HepG2 (cell line): ENCODE measurements at places on chromosomes 3 and 15.

DNA sequence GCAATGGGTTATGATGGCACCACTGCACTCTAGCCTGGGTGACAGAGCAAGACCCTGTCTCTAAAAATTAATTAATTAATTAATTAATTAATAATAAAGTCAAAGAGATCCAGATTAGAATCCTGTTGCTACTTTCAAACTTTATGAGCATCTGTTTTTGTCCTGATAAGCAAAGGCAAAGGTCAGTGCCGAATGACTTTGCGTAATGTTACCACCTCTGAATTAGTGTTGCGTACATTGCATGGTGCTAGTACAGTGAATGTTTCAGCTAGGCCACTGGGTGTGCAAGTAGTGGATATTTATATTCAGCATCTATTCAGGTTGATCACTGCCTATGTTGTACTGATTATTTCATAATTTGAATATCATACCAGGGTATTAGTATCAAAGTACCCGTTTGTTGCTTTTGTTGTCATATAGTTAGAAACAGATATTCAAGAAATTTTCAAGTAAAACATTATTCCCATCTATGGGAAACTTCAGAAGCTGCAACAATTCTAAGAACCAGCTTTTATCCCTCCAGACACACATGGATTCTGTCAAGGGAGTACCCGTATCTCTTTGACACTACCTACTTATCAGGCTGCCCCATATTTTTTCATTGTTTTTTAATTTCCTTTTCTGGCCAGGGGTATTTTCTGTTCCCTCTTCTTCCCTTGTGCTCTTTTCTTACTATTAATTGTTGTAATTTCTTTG, 127.1 kb upstream of the GRM7 start:
- DNase-seq = no peak

DNA sequence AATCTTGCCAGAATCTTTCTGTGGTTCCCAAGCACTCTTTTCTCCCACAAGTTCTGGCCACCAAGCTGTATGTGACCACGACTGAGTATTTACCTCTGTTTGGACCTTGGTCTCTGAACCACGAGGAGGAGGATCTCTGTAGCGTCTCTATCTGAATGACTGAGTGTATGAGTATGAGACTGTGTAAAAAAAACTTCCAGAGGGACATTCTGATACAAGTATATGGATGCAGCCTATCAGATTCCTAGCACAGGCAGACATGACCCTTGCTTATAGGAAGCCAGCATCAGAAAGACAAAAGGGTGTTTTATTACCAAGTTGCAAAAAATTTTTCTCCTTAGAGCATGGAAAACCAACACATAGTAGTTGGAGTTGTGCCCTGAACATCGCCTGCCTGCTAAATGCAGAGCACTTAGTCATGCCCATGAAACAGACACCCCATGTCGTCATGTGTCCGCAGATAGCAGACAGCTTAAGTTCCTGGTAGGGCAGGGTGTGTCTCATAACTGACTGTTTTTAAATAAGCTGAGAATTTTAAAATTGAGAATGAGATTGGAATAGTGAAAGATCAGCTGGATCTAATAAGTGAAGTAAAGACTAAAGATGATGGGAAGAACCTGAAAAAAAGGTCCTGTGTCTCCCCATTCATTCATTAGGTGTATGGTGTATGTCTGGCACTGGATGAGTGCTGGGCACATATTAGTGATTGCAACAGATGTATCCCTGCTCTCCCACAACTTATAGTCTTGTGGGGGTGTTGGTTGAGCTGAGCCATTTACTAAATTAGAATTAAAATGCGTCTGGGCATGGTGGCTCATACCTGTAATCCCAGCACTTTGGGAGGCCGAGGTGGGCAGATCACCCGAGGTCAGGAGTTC, 30.9 kb downstream of the DAG1 start:
- DNase-seq = peak; percentile 89

DNA sequence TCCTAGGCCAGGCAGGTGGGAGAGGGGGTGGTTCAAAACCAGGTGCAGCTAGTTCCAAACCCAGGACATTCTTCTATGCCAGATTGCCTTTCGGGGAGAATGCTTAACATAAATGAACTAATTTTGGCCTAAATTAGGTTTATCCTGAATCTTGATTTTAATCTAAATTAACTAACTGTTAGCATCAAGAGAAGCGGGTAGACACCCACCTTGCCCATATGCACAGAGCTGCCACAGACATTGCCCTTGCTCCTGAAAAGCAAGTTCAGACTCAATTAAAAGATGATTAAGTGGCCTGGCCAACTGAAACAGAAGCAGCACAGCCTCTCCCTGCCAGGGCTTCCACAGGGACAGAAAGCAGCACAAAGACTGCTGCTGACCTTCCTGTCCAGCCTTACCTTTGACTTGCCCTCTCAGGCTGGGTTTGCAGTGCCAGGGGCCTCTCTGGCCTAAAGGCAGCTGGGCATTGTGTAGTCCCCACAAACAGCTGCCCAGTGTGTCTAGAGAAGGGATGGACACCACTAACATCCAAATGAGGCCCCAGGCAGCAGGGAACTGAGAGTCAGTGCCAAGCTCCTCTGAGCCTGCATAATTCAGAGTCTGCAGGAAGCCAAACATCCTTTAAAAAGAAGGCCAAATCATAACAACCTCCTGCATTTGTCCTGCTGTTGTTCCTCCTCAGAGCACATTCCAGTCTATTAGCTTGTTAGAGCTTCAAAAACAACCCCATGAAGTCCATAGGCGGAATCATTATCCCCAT, 15.4 kb upstream of the OXTR start:
- no peak for DNase-seq

DNA sequence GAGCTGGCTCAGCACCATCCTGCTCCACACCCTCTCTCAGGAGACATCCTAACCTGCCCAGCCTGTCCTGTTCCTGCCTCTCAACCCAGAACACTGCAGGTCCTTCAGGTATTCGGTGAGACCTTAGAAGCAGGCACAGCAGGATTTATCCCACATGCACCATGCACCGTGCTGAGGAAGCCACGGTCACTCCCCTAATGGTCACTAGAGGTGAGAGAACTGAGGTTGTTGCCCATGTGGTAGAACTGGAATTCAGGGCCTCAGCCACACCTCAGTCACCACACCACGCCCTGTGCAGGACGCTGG, 36.9 kb downstream of the APBA2 start:
- no peak for DNase-seq

DNA sequence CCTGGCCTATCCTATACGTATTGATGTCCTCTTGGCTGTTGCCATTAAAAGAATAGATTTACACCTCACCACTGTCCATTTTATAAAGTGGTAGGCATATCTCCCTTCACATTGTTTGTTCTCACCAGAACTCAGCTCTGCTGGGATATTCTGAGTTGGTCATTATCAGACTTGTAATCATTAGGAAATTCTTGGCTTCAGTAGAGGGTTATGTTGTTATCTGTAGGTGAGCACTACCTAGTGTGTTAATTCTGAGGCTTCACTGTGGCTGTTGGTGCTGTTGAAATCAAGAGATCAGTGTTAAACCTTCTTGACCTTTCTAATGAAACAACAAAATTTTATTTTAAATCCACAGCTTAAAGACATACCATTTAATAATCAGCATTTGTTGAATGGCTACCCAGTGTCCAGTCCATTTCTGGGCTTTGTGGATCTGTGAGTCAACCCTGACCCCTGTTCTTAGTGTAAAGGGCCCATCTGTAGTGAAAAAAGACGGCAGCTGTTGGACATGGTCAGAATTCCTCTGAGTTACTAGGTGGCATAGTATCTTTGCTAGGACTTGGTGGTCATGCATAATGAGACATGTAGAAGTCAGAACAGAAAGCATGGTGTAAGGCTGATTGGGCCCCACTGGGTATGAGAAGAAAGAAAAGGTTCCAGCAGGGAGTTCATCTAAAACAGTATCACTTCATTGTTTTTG, 32.9 kb upstream of the P4HTM start:
- no peak for DNase-seq

GRCh38 chr15:58589047-58589446, 157.3 kb downstream of the LIPC start:
- no peak for DNase-seq

- DNase-seq = no peak
These were observed 50.3 kb upstream of the ACTL6A start for GRCh38 chr3:179512378-179512777.

DNA sequence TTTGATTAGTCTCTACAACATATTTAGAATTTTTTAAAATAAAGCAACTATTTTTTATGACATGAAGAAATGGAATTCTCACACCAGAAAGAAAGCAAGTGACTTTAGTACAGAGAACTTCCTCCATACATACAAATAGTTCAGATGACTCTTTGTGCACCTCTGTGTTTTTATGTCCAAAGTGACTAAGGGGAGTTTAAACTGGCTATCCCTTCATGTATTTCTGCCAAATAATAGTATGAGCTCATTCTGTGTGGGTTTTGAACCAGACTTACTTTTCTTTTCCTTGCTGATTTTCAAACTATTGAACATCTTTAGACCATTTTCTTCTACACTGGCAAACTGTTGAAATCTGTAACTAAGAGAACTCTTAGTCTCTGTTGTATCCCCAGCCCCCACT, 196.3 kb downstream of the EPHA3 start:
- DNase-seq = no peak

GRCh38 chr15:43969802-43970375, 143.1 kb downstream of the WDR76 start:
- DNase-seq = no peak

- no peak for DNase-seq
These were observed 9.8 kb upstream of the MUC4 start for GRCh38 chr3:195821403-195822130.

DNA sequence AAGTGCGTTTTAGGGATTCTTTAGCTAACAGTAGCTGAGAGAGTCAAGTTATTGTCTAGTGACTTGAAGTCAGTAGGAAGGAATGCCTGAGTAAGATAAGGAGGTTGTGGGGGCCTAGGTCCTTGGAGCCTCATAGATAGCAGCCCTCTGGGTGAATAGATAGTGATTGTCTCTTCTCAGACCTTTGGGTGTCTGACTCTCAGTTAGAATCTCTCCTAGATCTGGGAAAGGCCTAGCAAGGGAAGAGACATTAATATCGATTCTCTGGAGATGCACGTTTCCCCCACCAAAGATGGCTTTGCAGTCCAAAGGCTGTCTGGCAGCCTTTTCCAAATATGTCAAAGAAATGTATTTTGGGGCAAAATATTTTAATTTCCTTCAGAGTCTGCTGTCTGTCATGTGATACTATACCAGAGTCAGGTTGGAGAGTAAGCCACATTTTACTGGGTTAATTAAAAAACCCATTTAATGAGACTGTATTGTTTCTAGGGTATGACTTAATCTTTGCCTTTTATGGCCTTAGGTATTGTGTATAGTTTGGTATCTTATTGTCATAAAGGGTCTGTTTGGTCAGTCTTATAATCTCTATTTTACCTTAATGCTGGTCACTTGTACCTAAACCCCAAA, 92.2 kb downstream of the ST6GAL1 start:
- DNase-seq = no peak

DNA sequence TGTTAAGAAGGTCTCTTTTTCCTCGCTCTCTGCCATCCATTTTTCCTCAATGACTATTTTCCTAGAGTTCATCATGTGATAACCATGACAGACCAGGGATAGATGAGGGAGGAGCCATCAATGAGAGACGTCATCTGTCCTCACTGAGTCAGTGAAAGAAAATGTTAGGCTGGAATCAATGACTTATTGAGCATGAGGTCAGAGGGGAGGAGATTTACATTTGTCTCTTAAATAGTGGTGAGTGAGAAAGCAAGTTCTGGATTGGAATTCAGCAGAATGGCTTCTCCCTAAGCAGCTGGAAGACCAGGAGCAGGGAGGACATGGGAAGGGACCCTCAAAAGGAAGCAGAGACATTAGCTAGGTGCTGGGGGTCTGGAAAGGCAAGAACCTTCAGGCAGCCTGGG, 28.2 kb upstream of the USP3 start:
- DNase-seq = peak; percentile 85

GRCh38 chr3:53949541-53949940, 57.9 kb upstream of the SELENOK start:
- no peak for DNase-seq

GRCh38 chr3:47512416-47513124, 942 bp downstream of the ELP6 start:
- DNase-seq = no peak

GRCh38 chr3:189108735-189109134, 63.0 kb upstream of the TPRG1 start:
- DNase-seq = no peak

- DNase-seq = no peak
These were observed 193.8 kb downstream of the BCHE start for GRCh38 chr3:165643425-165643824.

DNA sequence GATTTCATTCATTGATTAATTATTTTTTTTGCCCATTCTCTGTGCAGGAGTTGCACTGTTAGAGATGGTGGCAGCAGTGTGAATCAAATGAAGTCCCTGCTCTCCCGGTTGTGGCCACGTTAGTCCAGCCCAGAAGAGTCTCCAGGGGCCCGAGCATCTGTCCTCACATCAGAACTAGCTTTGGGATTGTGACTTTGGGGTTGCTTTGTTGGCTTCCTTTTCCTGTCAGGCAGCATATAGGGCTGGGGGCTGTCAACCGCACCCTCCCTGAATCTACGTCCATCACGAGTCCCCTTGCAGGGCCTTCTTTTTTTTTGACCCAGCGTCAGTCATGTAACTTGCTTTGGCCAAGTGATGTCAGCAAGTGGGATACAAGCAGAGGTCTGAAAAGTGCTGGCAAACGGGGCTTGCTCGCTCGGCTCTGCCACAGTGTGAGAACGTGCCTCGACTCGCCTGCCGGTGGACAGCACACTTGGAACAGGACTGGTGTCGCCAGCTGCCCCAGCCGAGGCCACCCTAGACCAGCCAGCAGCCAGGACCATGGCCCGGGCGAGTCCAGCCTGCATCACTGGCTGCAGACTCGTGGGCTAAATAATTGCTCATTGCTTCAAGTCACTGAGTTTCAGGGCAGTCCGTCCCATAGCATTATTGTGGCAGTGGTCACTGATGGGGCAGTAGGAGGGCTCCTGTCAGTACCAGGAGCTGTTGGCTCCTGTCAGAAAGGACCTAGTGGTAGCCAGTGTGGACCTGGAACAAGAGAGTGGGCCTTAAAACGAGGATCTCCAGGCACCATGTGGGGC, 151.6 kb upstream of the MEF2A start:
- DNase-seq = no peak

GRCh38 chr3:140904521-140904920, 37.1 kb upstream of the SLC25A36 start:
- no peak for DNase-seq

DNA sequence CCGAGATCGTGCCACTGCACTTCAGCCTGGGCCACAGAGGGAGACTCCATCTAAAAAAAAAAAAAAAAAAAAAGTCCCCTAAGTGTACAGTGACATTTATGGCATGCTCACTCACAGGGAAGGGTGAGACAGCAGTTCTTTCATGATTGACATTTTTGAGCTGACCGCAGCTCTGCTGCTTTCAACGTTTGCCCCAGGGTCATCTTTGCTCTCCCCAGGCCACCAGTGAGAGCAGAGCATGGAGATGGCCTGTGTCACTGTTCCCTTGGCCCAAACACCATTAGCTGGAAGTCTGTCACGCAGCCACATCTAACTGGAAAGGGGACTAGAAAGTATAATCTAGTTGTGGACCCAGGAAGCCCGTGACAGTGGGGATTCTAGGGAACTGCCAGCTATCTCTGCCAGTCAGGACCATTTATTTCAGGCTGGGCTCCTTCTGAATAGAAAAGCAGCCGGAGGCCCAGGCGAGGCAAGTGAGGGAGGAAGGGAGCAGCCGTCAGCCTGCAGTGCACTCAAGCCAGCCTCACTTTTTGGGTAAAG, 193.4 kb upstream of the HES1 start:
- peak; percentile 69 for DNase-seq

GRCh38 chr3:97992547-97993173, 20.4 kb upstream of the RIOX2 start:
- DNase-seq = peak; percentile 45

GRCh38 chr15:83285284-83285978, 967 bp upstream of the BNC1 start:
- no peak for DNase-seq

- no peak for DNase-seq
These were observed 365.6 kb downstream of the SV2B start for GRCh38 chr15:91465696-91466095.
